Activated CD4-positive, alpha-beta T cell treated with anti-CD3 and anti-CD28 coated beads for 36 hours (primary cell): ENCODE measurements at places on chromosomes 1 and 21.
A peak's percentile ranks its signal among the peaks of the same experiment; 100 is the strongest.

GRCh38 chr1:108041360-108042142 is 76.6 kb upstream of the VAV3 start:
- DNase-seq = peak; percentile 22

GRCh38 chr1:48789903-48790302 is 13.2 kb upstream of the BEND5 start:
- no peak for DNase-seq

GRCh38 chr1:57824535-57824934 is 400.7 kb upstream of the DAB1 start:
- no peak for DNase-seq

DNA sequence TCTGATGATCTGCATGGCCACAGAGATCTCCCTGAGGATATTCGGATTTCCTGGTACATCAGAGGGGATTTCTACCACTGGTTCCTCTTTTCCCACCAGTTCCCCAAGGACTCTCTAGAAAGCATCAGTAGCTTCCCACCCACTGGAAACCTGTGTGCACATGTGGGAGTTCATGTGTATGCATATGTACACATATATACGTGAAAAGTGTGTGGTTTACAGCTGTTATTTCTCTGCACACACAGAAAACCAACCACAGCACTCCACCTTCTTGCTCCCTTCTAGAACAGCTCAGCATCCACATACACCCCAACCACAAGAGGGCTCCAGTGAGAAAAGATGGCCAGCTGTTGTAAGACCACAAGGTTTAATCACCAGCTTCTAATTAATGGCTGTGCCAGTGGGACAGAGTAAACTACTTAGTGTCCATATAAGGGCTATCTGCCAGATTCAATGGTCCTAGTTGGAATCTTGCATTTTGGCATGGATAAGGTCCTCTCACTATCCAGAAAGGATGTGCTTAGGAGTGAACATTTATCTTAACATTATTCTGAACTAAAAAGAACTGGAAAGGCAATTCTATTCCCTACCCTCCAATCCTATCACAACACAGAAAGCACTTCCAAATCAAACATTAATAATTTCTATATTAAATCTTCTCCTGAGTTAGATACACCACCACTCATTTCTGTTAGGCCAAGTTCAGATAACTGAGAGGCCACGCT is 24.1 kb downstream of the GPR3 start:
- DNase-seq = peak; percentile 69

GRCh38 chr1:220043646-220044045 is 2.7 kb downstream of the EPRS1 start:
- DNase-seq = no peak

DNA sequence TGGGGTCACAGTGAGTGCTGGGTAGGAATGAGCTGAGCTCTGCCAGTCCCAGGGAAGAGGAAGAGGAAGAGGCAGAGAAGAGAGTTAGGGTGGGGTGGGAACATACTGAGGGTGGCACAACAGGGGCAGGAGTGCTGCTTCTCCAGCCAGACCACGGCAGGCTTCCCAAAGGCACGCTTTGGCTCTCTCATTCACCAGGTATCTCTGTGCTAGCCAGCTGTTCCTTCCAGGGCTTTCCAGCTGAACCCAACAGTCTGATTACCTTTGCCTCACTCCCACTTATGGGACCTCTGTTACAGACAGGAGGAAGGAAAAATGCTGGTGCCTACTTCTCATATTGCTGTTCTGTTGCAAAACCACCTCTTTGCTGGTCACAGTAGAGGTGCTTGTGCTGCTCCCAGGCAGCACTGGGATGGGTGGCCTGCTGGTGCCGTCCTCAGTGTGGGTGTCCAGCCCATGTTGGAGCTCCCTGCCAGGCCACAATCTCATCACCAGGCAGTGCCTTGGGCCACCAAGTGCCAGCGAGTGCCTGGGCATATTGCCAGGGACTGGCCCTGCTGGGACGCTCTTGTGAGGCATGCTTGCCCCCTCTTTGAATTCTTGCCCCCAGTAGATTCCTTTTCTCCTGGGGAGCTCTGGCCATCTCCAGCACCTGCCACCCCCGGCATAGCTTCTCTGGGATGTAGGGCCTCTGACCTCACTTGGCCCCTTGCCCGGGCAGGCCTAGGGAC is 2.1 kb downstream of the ADORA1 start:
- no peak for DNase-seq

DNA sequence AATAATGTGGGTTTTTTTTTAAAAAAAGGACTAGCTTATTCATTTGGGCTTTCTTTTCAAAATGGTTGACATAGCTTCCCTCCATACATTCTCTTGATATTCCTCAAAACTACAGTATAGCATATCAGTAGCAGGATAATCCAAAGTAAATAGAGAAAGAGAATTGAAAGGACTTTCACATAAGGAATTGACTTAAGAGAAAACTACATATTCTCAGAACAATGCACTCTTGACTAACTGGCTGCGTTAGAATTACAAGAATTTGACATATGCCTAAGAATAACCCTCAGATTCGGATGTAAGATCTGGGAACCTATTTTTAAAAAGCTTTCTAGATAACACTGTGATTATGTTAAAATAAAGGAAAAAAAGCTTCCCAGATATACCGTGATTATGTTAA is 3.1 kb downstream of the PRKAB2 start:
- DNase-seq = no peak

- DNase-seq = no peak
Measured at GRCh38 chr1:7490576-7490975, 280.5 kb upstream of the VAMP3 start.

DNA sequence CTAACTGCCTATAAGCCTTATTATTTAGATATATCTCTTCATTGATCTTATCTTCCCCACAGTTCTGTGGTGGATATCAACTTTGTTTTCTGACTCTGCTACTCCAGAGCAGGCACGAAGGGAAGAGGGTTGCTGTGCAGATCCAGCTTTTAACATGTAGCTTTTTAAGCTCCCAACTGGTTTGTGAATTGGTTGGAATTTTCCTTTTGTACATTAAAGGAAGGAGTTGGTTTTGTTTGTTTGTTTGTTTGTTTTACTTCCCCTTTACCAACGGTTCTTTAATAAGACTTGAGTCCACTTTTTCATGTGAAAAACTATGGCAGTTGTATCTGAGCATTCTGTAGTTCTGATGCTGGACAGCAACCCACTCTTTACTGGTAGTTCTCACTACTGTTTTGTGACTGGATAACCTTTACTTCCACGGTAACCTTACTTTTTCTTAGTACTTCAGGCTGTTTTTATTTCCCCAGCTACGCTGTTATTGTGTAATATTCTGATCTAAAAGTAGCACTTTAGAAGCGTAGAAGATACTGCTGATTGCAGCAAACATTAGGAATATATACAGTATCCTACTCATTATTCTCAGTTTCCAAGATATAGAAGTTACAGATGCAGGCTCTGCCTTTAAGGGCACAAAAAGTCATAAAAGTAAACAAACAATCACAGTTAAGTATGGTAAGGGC is 1.6 kb downstream of the GNPAT start:
- no peak for DNase-seq

DNA sequence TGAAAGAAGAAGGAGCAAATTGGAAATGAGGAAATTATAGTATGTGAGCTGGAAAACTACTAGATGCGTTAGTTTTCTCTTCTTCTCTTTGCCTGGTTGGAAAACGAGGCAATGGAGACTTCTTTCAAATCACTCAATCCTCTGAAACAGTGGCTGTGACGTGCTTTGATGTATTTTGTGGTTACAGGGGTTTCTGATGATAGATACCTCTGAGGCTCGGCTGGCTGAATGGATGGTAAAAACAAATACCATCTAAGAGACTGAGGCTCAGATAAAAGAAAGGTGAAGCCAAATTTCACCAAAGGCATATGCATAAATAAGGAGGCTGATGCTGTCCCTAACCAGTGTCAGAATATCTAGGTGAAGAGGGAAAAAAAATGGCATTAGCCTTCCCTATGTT is 15.1 kb downstream of the MAB21L3 start:
- DNase-seq = peak; percentile 39

GRCh38 chr21:30580132-30580531 is 10.1 kb downstream of the KRTAP22-2 start:
- DNase-seq = no peak

- DNase-seq = no peak
Measured at GRCh38 chr21:28727809-28728208, 264.9 kb downstream of the LTN1 start.

- DNase-seq = no peak
Measured at GRCh38 chr21:41600116-41600515, 92.2 kb upstream of the TMPRSS2 start.

DNA sequence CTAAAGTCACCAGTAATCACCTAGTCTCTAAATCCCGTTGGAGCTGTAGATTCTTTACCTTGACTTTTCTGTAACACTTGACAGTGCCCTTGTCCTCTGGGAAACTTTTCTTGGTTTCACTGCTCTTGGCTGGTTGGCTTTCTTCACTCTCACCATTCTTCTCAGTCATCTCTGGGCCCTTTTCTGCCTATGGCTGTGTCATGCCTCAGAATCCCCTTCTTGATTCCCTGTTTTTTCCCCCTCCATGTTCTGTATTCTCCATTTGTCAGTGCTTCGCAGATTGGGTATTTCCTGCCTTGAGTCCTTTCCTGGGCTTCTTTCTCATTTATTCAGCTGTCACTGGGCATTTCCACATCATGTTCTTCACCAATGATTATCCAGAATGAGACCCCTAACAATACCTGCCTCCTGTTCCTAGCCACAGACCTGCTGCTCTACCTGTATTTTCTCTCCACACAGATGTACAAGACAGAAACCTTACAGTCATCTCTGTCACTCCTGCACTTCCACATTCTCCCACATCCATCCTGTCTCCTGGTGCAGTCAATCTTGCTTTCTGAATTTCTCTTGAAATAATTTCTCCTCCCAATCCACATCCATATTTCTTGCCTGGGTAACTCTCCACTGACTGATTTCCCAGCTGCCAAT is 14.7 kb downstream of the UCK2 start:
- DNase-seq = no peak

- peak; percentile 60 for DNase-seq
Measured at GRCh38 chr1:27726173-27727044, 648 bp downstream of the FAM76A start.

DNA sequence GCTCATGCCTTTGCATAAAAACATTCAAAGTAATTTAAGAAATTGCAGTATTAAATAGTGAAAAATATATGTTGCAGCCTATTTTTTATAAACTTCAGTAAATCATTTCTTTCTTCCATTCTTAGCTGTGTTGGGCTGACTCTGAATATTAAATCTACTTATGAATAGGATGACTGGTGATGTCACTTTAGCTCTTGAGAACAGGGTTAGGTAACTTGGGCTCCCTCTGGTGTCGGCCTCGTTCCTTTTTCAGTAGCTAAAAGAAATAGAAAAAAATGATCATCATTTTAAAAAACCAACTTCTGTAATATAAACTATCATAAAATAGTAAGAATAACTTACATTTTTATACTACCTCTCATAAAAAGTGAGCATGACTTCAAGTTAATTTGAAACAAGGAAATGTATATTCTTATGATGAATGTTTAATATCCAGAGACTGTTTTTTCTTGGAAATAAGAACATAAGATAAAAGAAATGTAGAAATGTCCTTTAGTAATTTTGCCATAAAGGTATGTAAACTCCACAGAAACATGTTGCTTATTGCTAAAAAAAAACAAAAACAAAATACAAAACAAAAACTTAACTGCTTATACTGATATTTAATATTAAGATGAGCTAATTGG is 26.8 kb upstream of the NCAM2 start:
- DNase-seq = peak; percentile 69

- no peak for DNase-seq
Measured at GRCh38 chr1:17982197-17982596, 125.4 kb upstream of the IGSF21 start.

DNA sequence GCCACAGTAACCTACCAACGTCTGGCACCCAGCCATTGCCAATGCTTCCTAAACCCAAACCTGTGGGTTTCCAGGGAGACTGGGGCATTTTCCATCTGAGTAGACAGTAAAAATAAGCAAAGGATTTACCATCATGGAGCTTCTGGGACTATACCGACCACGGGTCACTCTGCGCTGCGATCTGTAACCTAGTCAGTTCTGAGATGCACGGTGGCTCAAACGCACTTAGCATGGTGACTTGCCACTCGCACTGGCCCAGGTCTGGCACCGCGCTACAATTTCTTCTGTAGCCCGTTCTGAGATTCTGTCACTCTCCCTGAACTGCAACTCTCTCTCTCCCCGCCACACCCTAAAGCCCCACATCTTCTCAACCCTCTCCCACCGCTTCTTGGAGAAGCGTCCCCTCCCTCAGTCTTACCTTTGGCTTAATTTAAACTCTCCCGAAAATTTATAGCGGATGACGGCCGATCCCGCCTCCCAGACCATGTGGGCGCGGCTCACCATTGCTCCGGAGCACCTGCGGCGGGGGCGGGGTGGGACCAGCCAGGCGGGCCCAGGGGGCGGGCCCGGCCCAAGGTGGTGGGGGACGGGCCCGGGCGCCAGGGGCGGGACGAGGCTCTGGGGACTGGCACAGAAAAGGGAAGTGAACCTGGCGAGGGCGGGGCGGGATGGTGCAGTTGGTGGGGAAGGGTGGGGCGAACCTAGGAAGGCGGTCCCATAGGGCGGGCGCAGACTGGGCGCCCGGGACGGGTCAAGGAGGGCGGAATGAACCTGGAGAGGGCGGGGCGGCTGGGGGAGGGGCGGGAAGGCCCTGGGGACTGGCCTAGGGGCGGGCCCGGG is 493 bp upstream of the MAP3K21 start:
- peak; percentile 94 for DNase-seq

- DNase-seq = no peak
Measured at GRCh38 chr1:238063454-238063853, 172.7 kb upstream of the ZP4 start.

- peak; percentile 87 for DNase-seq
Measured at GRCh38 chr1:154386643-154387352, 18.3 kb upstream of the IL6R start.

DNA sequence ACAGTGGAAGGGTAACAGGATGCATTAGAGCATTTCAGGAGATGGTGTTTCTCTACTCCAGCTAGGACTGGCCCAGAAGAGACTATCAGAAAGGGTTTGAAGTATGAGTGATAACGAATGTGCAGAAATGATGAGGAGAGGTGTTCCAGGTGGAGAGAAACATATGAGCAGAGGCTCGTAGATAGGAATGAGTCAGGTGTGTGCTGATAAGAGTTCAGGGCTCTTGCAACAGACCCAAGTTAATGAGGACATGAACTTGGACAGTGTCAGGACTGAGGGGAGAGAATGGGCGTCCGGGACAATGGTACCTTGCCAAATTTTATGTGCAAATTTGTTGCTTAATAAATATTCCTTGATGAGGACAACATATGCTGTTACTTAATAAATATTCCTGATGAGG is 183.9 kb upstream of the NFIA start:
- no peak for DNase-seq
